Mammary epithelial cell (primary cell): ENCODE measurements at places on chromosomes 13 and 19. TPM values are rescaled to one million over a fixed set of nuclear protein-coding genes. Genes with fewer than 3 reads are reported as not detected.
A peak's percentile ranks its signal among the peaks of the same experiment; 100 is the strongest.

Gene CPB2
- polyA plus RNA-seq: not detected

GRCh38 chr19:2226051-2226839 is 9.9 kb downstream of the PLEKHJ1 start:
- no peak for DNase-seq

- DNase-seq: no peak
Observed at GRCh38 chr13:102814025-102814607, 15.2 kb downstream of the BIVM start.

GRCh38 chr13:21139374-21139773 is 37.0 kb downstream of the SKA3 start:
- DNase-seq: no peak

DNA sequence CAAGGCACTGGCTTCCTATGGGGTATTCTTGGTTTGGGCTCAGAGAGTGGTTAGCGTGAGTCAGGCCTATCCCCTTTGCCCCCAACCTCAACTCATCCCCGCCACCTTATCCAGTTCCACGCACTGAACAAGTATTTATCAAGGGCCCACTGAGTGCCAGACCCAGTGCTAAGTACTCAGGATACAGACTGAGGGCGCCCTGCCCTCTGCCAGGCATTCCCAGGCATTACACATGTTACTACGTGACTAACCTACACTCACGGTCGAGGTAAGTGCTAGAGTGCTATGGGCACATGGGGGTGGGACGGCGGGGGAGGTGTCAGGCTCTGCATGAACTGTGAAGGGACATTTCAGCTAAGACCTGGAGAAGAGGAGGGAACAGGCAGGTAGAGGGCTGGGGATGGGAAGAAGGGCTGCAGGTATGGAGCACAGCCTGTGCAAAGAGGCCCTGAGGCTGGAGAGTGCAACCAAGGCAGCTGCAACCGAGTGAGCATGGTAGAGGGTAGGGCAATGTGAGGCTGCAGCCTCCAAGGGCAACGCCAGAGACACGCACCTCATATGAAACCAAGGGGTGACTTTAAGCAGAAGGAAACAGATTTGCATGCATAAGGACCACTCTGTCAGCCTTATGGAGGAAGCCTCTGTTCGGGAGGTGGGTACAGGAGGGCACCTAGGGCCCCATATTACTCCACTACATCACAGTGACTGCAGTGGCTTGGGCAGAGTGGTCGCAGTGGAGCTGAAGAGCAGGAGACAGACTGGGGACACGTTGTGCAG is 22.5 kb downstream of the DHRS12 start:
- DNase-seq: peak; percentile 31

- DNase-seq: no peak
Observed at GRCh38 chr13:41595298-41595697, 137.9 kb downstream of the RGCC start.

Gene ARHGAP33
- polyA plus RNA-seq: 8.3 TPM

Gene FFAR3
- not detected for polyA plus RNA-seq

DNA sequence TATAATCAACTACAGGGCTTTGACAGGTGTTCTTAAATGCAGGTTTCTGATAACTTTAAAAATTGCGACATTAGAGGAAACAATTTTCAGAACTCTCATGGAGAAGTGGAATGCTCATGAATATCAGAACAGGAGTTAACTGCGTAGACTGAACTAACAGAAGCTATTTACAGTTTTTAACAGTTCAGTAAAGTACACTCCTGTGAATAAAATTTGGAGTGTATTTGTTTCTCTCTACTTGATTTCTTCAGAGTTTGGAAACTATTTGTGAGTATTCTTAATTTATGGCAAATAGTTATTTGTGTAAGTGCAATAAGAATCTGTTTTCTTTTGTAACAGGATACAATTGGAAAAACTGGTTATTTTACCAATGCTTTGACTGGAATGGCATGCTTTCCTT is 114.4 kb downstream of the TNFRSF19 start:
- no peak for DNase-seq

- DNase-seq: no peak
Observed at GRCh38 chr19:54208784-54209057, 8.1 kb downstream of the RPS9 start.

- peak; percentile 16 for DNase-seq
Observed at GRCh38 chr19:7083076-7083956, 13.8 kb downstream of the ZNF557 start.

DNA sequence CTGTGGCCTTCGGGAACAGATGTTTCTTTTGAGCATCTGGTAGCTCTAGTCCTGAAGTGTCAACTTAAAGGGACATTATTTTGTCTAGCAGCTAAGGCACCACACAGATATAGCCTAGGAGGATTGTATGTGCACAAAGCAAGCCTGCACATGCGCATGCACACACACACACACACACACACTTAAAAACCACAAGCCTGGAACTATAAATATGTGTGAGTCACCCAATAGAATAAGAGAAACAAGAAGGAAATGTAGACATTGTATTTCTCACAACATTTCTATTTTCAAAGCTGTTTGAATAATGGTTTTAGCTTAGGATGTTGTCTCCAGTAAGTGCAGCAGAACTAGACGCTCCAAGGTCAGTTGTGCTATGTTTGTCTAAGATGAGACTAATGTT is 516.5 kb downstream of the SUCLA2 start:
- peak; percentile 71 for DNase-seq

Gene BEST2
- 0.12 TPM for polyA plus RNA-seq

DNA sequence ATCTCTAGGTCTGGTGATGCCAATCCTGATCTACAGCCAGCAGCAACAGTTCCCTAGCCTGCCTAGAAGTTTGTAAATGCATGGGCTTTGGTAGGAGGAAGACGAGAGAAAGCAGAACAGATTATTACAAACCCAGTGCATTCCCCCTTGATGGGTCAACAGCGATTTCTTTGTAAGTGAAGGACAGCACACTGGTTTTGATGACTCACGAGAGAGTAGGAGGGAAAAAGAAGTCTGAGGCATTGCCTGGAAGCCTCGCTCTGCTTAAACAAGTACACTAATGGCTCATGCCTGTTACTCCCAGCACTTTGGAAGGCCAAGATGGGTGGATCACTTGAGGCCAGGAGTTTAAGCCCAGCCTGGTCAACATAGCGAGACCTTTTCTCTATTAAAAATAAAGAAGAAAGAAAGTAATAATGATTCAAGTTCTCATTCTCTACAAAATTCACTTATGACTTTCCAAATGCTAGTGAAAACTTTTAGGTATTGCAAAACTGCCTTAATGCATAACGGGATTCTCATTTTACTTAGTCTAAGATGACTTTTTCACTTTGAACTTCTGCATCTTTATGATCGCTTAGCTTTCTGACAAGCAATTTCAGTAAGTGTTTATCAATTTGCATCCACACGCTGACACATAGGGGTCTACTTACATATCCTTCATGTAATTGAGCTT is 47.7 kb upstream of the USPL1 start:
- DNase-seq: peak; percentile 96

GRCh38 chr13:21825801-21826200 is 154.9 kb downstream of the FGF9 start:
- DNase-seq: no peak

Gene SHISA7
- not detected for polyA plus RNA-seq

Gene SEMA6B
- 0.22 TPM for polyA plus RNA-seq

Gene TMEM86B
- 1.0 TPM for polyA plus RNA-seq

Gene KLK8
- polyA plus RNA-seq: 127 TPM

DNA sequence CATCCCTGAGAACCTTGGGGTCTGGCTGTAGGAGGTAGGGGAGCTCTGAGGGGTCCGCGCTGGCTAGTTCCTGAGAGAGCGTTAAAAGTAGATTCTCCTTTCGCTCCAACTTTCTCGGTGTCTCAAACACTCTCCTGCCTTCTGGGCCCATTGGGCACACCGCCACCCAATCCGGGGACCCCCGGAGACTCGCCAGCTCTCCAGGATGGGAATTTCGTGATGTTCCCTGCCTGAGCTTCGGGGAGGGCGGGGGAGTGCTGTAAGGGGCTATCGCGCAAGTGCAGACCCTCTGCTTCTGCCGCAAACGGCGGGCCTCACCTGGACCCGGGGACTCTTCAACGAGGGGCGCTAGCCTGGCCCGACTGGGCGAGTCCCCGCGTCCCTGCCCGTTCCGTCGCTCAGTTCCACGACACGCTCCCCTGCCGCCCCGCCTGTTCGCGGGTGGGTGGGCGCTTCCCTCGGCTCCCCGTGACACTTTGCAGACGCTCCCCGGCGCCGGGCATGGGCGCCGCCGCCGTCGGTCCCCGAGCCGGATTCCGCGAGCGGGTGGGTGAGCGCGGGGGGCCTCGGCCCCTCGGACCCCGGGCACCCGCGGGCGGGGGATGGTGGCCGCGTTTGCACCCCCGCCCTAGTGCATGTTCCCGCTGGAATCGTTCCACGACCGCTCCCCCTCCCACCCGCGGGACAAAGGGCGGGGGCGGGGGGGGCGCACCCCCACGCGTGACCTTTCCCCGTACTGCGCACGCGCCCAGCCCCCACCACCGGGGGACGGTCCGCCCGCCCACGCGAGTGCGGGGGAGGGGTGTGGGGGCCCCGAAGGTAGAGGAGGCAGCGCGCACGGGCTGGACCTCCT is at the start of gene CCDC106:
Gene CCDC106, plus strand, starts transcription at position 481 of the 853 bp plus-strand sequence. CDS start 835 bp downstream, outside the sequence.
- DNase-seq: peak; percentile 27

DNA sequence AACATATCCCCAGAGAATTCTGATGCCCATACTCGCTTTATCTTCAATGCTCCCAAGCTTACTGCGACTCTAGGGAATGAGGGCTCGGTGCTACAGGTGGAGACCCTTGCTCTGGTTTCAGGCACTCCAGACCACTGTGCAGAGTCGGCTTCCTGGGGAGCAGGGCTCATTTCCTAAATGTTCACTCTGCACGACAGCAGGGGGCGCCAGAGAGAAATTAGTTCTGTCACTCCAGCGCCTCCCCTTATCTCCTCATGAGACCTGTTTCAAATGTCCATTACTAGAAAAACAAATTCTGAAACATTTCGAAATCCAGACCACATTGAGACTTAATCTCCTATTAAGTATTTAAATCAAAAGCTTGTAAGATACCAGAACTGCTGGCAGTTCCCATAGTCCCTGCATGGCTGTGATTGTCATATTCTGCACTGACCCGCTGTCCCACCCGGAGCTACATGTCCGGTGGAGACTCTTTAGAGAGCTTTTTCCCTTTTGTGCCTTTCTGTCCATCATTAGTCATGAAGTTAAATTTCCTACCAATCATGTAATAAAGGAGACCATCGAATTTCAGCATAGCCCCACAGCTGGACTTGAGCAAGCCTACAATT is 22.4 kb downstream of the EPSTI1 start:
- peak; percentile 40 for DNase-seq

Gene MAB21L1
- polyA plus RNA-seq: 0.28 TPM

DNA sequence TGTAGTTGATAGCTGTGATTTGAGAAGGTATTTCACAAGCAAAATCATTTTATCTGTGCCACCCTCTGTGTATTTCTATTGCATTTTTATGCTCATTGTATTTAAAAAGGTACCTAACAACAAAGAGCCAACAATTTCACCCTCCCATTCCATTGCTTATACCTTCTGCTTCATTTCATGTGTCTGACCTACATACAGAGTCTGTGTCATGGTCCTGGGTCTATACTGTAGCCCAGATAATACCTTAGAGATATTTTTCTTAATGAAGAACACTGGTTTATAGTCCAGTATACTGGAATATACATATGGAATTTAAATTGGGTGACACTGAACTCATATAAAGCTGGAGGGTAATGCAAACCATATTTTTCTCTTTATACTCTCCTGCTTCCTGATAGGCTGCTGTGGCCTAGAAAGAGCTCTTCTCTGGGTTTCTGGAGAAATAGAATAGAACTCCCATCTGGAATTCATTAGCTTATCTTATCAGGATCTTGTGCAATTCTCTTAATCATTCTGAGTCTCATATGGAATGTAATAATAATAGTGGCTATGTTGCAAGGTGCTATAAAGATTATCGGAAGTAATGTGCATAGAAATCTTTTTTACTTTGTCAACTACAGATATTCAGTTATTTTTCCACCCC is 31.8 kb upstream of the SPART start:
- DNase-seq: no peak

- no peak for DNase-seq
Observed at GRCh38 chr19:30788105-30788765, 416.1 kb downstream of the ZNF536 start.

DNA sequence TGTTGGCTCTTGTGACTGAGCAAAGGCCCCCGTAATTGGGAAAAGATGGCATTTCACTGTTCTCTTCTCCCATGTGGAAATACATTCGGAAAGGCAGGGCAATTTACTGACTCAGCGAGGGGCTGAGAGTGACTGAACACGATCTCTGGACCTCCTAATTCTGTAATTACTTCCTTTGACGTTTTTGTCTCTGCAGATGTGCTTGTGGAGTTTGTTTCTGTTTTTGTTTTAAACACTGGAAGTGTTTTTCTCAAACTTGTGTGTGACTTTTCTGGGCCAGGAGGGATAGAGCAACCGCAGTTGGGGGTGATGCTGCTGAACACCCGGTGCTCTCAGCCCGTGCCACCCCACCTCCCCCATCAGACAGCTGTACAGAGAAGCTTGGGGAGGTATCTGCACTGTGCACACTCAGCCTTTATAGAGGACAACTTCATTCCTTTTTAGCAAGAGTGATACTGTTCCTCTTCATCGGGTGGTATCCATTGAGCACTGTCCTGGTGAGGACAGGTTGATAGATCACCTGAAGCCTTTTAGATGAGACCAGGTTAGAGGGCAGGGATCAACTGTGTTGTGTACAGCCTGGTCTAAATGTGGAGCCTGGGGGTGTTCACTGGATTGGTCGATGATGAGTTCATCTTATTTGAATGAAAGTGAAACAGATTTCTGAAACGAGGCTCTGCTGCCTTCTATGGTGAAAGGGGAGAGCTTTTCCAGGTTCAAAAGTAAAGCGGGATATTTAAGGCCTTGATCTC is 117.4 kb downstream of the ESD start:
- no peak for DNase-seq

- peak; percentile 4 for DNase-seq
Observed at GRCh38 chr13:47794963-47795362, 206.1 kb downstream of the SUCLA2 start.

DNA sequence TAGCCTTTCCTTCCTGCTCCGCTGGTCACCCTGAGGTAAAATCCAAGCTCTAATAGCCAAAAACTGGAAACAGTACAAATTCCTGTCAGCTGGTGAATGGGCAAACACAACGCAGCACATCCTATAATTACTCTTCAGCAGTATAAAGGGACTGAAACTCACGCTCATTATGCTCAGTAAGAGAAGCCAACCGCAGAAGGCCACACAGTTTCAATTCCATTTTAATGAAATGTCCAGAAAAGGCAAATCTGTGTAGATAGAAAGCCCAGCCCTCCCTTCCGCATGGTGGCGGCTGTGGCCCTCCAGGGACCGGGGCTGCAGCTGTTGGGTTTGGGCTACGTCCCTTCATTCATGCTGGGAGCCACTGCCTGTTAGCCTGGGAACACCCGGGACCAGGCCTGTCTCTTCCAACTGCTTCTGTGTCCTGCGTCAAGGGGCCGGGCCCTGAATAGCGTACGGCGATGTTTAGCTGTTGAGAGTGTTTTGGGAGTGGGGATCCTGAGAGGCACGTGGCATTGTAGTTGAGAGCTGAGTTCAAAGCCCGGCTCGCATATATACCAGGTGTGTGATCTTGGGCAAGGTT is 23.5 kb downstream of the NKPD1 start:
- DNase-seq: no peak

Gene ZNF837
- 0.66 TPM for polyA plus RNA-seq

- DNase-seq: no peak
Observed at GRCh38 chr19:737591-738093, 13.3 kb upstream of the MISP start.
